ENCODE measurements at places on chromosomes 12 and 14.

GRCh38 chr12:120467439-120467838, 2.1 kb downstream of the SRSF9 start:
- DNase-seq = no peak

DNA sequence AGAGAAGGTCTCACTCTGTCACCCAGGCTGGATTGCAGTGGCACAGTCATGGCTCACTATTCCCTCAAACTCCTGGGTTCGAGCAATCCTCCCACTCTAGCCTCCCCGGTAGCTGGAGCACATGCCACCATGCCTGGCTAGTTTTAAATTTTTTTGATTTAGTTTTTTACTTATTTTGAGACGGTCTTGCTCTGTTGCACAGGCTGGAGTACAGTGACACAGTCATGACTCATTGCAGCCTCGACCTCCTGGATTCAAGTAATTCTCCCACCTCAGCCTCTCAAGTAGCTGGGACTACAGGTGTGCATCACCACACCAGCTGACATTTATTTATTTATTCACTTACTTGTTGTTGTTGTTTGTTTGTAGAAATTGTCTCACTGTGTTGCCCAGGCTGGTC, 22.2 kb upstream of the DIP2B start:
- DNase-seq = no peak

DNA sequence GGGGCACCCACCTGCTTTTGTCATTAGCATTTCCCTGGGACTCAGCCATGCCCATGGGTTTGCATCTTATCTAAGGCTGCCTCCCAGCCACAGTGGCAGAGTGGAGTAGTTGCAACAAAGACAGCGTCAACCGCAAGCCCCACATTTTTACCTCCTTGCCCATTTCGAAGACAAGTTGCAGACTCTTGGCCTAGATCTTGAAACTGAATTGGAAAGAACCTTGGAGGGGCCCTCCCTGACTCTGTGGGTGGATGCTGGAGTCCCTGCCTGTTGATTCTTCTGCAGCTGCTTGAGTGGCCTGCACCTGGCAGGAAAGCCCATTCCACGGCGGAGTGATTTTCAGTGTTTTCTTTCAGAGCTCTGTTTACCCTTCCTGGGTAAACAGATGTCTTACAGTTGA, 309.0 kb downstream of the VRK1 start:
- no peak for DNase-seq

DNA sequence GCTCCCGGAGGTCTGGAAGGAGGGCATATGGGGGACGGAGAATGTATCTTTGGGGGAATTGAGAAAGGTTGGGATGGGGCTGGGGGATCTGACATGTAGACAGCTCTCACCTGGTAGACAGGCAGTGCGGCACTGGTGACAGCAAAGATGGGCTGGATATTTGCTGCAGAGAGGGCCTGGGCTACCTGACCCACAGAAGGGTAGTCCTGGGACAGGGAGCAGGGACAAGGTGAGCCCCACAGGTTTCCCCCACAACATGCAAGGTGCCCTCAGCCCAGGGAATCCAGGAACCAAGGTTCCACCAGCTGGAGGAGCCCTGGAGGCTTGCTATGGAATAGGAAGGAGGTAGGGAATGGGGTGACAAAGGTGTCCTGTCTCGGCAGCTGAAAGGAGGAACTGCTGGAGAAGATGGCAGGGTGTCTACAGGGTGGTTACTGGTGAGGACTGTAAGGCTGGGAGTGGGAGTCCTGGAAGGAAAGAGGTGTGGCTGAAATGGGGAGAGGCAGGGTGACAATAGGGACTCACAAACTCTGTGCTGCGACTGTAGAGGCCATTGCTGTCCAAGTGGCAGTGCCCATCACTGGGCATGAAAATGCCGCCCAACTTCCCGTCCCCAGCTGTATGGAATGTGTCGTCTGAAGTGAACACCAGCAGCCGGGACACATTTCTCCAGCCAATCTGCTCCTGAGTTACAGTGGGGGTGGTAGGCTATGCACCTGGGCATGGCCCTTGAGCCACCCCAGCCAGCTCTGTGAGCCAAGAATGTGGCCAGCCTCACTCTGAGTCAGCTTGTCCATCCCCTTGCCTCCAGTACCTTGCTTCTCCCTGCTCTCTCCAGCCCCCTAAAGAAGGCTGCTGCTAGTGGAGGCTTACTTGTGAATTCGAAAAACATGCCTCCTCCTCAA, 11.3 kb downstream of the ITGB7 start:
- no peak for DNase-seq

GRCh38 chr12:68871921-68872320, 61.0 kb downstream of the CPM start:
- DNase-seq = no peak

DNA sequence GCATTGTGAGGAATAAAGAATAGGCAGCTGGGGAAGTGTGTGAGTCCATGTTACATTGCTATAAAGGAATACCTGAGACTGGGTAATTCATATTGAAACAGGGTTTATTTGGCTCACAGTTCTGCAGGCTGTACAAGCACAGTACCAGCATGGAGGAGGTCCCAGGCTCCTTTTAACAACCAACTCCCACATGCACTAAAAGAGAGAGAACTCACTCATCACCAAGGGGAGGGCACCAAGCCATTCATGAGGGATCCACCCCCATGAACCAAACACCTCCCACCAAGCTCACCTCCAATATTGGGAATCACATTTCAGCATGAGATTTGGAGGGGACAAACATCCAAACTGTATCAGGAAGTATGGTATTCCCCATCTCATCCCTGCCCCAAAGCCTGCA, 11.9 kb upstream of the DHRS4 start:
- no peak for DNase-seq

- DNase-seq = no peak
Observed at GRCh38 chr12:90917431-90917830, 37.5 kb downstream of the CCER1 start.

- no peak for DNase-seq
Observed at GRCh38 chr12:124595444-124595843, 28.0 kb upstream of the NCOR2 start.

GRCh38 chr14:74648601-74649000, 36.6 kb upstream of the LTBP2 start:
- no peak for DNase-seq

GRCh38 chr12:128322341-128322740, 55.4 kb downstream of the TMEM132C start:
- DNase-seq = no peak

- no peak for DNase-seq
Observed at GRCh38 chr14:99716850-99717681, 33.0 kb downstream of the CYP46A1 start.

DNA sequence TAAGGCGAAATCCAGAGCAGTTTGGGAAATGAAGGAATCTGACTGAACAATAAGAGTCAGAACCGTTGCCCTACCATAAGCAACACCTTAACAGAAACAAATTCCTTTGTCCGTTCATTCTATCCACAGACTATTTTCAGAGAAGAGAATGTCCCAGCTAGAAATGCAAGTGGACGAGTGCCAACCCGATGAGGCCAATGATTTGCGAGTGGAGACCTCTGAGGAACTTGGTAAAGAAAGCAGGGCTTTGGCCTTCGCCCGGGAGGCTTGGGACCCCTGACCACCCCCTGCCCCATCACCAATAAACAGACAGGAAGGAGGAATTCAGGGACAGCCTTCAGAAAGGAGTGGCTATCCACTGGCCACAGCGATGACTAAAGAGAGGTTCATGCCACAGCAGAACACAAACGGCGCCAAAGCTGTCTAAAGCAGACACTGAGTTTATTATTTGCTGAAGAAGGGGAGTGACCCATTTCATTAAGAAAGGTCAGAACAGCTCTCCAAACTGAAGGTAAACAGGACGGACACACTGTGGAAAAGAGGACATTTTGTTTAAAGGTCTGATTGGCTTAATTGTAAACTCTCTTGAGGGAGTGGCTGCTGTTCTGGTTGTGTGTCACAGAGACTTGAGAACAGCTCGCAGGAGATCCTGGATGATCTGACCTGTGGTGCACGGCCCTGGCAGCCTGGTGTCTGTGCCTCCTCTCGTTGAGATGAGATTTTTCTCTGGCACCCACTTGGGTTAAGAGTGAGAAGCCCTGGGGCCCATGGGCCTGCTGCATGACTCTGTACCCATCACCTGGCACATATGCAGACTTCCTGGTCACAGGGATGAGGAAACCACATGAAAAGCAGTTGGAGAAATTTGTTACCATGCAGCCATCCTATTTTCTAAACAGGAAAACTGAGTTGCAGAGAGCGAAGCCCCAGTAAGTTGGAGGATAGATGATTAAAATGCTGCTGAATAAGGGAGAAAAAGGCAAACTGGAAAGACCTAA, 142.0 kb upstream of the PZP start:
- DNase-seq = no peak

DNA sequence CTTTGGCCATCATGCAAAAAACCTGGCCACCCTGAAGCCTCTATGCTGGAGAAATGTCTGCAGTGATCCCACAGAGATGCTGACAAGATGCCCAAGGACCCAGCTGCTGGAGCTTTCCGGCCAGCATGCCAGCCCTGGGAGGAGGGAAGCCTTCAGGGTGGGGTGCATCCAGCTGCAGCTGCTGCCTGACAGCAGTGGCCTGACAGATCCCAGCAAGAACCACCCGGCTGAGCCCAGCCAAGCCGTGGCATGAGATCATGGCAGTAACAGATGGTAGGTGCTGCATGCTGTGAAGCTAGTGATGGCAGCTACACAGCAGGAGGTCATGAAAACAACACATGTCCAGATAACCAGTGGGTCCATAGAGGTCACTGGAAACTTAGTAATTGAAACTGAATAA, 13.8 kb downstream of the CLBA1 start:
- DNase-seq = no peak

DNA sequence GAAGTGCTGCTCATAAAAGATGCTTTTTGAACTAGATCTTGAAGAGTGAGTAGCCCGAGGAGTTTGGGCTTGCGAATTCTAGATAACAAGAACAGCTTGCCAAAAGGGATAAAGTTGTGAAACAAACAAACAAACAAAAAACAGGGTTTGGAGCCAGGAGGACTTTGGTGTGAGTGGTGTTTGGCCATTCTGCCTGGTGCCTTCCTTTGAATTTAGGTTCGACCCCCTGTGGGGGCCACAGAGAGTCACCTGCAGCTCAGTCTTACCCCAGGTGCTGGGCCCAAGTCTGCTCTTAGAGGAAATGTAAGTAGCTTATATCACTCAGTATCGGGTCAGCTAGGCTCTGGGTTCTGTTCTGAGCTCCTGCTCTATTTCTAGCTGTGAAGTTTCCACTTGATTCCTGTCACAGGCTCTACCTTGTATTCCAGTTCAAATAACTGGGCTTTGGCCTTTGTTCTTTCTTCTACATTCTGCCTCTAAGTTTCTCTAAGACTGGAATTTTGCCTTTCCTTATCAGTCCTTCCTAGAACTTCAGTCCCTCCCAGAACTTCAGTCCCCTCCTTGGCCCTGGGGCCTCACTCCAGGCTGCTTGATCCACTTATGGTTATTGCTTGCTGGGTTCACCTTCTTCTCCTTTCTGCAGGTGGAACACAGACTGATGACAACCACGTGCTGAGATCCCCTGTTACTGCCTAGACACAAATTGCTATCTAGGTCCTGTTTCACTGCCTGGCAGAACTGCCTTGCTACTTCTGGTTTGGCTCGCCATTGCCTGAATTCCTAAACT, 20.5 kb upstream of the DUSP6 start:
- DNase-seq = no peak

GRCh38 chr12:82029936-82030335, 270.8 kb upstream of the PPFIA2 start:
- DNase-seq = no peak

DNA sequence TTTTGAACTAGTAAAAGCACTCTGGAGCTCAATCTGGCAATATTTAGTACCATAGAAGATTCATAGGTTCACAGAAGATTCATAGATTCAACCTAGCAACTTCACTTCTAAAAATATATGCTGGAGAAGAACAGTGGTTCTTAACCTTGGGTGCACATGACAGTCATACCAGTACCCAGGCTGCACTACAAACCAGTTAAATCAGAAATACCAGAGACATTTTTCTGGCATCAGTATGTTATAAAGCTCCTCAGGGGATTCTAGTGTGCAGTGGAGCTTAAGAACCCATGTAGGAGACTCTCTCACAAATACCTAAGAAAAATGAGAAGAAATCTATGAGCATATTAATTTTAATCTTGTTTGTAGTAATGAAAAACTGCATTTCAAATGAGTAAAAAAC, 46.6 kb downstream of the CNTN1 start:
- DNase-seq = no peak

- DNase-seq = no peak
Observed at GRCh38 chr12:18872770-18873169, 134.9 kb downstream of the CAPZA3 start.

DNA sequence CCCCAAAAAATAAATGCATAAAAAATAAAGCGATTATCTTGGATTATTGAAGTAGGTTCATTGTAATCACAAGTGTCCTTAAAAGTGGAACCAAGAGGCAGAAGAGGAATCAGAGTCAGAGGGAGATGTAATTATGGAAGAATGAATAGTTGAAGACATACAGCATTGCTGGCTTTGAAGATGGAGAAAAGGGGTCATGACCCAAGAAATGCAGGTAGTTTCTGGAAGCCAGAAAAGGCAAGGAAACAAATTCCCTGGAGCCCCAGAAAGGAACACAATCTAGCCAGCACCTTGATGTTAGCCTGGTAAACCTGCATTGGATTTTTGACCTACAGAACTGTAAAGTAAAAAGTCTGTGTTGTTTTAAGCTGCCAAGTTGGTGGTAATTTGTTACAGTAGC, 57.5 kb upstream of the PTGR2 start:
- DNase-seq = no peak

DNA sequence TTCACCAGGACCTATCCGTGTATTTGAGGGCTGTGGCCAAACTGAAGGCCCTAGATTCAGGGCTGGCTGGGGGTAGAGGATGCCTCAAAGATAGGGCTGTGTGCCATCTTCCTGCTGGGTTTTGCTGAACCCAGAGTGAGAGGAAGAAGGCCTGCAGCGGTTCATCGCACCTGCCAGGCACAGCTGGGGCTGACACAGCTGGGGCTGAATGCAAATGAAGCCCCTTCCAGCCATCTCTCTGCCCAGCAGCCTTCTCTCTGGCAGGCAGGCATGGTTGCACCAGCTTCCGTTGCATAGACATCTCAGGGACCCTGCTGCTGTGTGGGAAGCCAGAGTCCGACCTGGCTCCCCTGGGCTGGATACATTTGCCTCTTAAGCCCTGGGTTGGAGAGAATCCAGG, 152.4 kb downstream of the TSPAN9 start:
- no peak for DNase-seq

DNA sequence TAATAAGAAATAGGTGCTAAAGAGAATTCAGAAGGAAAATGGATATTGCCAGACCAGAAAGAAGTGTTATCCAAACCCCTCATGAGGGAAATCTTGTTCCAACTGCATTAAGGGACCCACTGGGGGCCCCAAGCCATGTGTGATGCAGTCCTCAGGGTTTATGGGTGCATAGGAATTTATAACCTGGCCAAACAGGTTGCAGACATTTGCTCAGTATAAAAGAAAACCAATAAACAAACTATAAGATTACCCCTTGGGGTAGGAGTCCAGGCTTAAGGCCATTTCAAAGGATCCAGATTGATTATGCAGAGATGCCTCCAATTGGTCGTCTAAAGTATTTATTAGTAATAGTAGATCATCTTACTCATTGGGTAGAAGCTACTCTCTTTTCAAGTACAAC, 240.9 kb upstream of the DIO3 start:
- DNase-seq = no peak

GRCh38 chr12:15000575-15000974, 27.7 kb downstream of the PDE6H start:
- DNase-seq = no peak
